Cardiac muscle cell (in vitro differentiated cells and primary cell): ENCODE measurements at places on chromosomes 6 and 20. TPM values are rescaled to one million over a fixed set of nuclear protein-coding genes. Genes with fewer than 3 reads are reported as not detected.

Gene COL21A1
- polyA plus RNA-seq = 0.81 and 0.83 TPM in 2 replicates

Gene C6orf58
- polyA plus RNA-seq = not detected in 2 replicates

Gene VNN1
- polyA plus RNA-seq = not detected in 2 replicates

Gene PRIM2
- 5.6 and 6.2 TPM in 2 replicates for polyA plus RNA-seq

Gene SLC22A2
- polyA plus RNA-seq = not detected in 2 replicates

Gene SNAP25
- polyA plus RNA-seq = 6.3 and 7.1 TPM in 2 replicates

Gene TSBP1
- not detected in 2 replicates for polyA plus RNA-seq

Gene REM1
- not detected in 2 replicates for polyA plus RNA-seq

Gene PSORS1C2
- not detected in 2 replicates for polyA plus RNA-seq

Gene OXT
- polyA plus RNA-seq = not detected in 2 replicates

Gene FAM83C
- polyA plus RNA-seq = not detected in 2 replicates

Gene FAM162B
- polyA plus RNA-seq = 0.56 and 0.61 TPM in 2 replicates

Gene LKAAEAR1
- 0.47 and 2.2 TPM in 2 replicates for polyA plus RNA-seq

Gene RAD21L1
- 0.16 and 1.2 TPM in 2 replicates for polyA plus RNA-seq

Gene ANKEF1
- polyA plus RNA-seq = 4.3 and 8.9 TPM in 2 replicates

Gene TNFRSF6B
- polyA plus RNA-seq = 3.3 and 4.9 TPM in 2 replicates

Gene EPB41L1
- 34.3 and 48.0 TPM in 2 replicates for polyA plus RNA-seq

Gene CFAP206
- 0.40 TPM in 1 of 2 replicates, not detected in the other for polyA plus RNA-seq

Gene CDSN
- polyA plus RNA-seq = not detected in 2 replicates

Gene LST1
- polyA plus RNA-seq = 1.6 TPM in 1 of 2 replicates, not detected in the other

Gene OPN5
- not detected in 2 replicates for polyA plus RNA-seq

Gene TBXT
- not detected in 2 replicates for polyA plus RNA-seq

Gene SEMG1
- polyA plus RNA-seq = not detected in 2 replicates

Gene EPPIN
- not detected in 2 replicates for polyA plus RNA-seq

Gene PI16
- 0.07 and 0.37 TPM in 2 replicates for polyA plus RNA-seq

Gene GINS1
- 9.9 and 10.5 TPM in 2 replicates for polyA plus RNA-seq

Gene GHRH
- 0.34 TPM in 1 of 2 replicates, not detected in the other for polyA plus RNA-seq
